ENCODE measurements at places on chromosomes 2 and 18. TPM values are rescaled to one million over a fixed set of nuclear protein-coding genes. Genes with fewer than 3 reads are reported as not detected.
A peak's percentile ranks its signal among the peaks of the same experiment; 100 is the strongest.

Gene CHRND
- not detected for total RNA-seq

DNA sequence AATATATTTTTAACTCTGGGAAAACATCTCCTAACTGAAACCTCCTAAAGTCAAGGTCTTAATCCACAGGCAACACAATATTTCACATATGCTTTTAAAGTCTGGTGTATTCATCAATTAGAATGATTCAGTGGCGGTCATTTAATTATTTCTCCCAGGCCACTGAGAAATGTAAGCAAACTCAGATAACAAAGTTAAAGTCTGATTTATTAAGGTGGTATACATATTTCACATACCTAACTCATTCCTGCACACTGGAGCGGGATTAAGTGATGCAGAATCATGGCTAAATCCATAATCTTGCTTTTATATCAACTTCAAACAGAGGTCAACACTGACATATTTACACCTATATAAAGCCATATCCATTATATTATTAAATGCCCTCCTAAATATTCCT lies 43.7 kb downstream of the FRZB start:
- no peak for DNase-seq

GRCh38 chr18:75172299-75173124 lies 36.4 kb downstream of the PTGR3 start:
- DNase-seq = no peak

GRCh38 chr2:188159484-188159883 lies 132.2 kb upstream of the GULP1 start:
- no peak for DNase-seq

GRCh38 chr2:74148457-74149246 lies 940 bp upstream of the BOLA3 start:
- peak; percentile 6 for DNase-seq

Gene RMC1
- total RNA-seq = 20.5 TPM

Gene IL1RL2
- total RNA-seq = not detected

DNA sequence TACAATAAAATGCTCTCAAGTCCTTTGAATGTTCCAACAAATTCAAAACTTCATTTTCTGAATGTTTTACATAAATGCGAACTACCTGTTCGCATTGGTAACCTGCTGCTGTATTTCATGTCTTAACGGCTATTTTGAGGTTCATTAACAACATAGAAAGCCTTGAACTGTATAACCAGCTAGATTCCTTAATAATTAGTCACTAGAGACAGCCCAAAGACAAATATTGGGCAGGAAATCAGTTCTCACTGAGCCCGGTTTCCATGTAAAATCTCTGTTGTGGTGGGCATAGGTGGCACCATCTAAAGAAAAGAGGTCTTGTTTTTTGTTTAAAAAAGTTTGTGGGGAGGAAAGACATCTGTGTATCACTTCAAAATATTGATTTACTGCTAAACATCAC lies 29.2 kb downstream of the PDIA6 start:
- DNase-seq = peak; percentile 15

- DNase-seq = peak; percentile 18
Measured at GRCh38 chr2:134671513-134671912, 47.3 kb downstream of the TMEM163 start.

DNA sequence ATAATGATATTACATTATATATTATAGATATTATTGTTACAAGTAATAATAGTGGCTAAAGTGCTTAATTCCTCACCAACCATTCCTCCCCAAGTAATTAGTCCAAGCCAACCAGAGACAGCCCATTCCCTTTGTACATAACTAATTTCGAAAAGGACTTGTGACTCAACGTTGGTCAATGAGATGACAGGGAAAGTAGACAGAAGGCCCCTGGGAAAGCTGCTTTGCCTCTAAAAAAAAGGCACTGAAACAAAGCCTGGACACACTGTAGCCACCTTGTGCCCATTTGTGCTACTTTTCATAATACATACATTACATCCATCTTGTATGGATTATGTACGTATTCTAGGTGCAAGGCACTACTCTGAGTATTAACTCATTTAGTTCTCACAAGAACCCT lies 28.8 kb downstream of the COLEC12 start:
- peak; percentile 38 for DNase-seq

DNA sequence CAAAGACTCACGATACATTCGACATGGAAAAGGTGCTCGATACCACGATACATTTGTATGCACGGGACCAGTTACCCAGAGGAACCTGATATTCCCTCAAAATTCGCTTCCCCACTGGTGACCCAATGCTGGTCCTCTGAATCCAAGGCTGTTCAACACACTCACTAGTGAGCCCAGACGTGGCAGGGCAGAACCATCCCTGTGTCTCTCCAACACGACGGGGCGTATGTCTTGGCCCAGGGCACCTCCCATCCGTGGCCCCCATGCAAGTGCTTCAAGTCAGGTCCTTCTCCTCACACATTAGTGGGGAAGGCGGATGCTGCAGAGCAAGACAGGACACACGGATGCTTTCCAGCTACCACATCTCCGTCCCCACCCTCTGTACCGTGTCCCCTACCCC lies 6.1 kb downstream of the CRACDL start:
- DNase-seq = no peak

- DNase-seq = no peak
Measured at GRCh38 chr2:28539118-28539541, 43.3 kb downstream of the PLB1 start.

Gene FBLN7
- 0.03 TPM for total RNA-seq

GRCh38 chr2:182300608-182301007 lies 126.2 kb downstream of the PDE1A start:
- no peak for DNase-seq

Data from HT1080 (cell line).